ENCODE measurements at places on chromosomes 3 and 15.

DNA sequence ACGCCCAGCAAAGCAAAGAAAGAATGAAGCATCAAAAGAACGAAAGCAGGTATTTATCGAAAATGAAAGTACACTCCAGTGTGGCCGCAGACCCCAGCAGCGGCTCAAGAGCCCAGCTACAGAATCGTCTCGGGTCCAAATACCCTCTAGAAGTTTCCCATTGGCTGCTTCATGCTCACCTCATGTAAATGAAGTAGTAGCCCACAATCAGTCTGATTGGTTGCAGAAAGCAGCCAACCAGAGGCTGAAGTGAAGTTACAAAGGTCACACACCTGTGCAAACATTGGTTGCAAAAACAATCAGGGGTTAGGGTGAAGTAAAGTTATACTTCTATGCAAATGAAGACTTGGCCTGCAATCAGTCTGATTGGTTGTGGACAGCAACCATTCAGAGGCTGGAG is 32.0 kb downstream of the SV2B start:
- no peak for DNase-seq

DNA sequence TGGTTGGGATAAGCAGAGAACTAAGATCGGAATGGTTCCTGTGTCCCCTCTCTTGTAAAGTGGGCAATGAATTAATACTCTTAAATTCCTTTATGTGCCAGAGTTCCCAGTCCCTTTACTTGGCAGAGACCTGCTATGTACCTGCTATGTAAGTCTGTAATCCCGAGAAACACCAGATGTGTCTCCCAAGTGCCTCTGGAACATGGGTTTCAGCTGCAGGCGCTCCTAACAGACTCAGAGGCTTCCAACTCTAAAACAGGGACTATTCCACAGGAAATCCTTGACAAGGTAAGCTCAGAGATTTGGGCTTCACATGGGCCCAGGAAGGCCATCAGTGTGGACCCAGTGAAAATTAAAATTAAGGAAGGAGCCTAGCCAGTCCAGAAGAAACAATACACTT is 117.7 kb upstream of the PLCL2 start:
- DNase-seq = no peak

- no peak for DNase-seq
These were observed 42.1 kb downstream of the VGLL4 start for GRCh38 chr3:11601446-11602238.

GRCh38 chr3:82641701-82642100 is 880.3 kb upstream of the GBE1 start:
- DNase-seq = no peak

- no peak for DNase-seq
These were observed 1.2 kb upstream of the ITIH4 start for GRCh38 chr3:52831500-52832301.

- DNase-seq = peak; percentile 52
These were observed 140.2 kb downstream of the ITPR1 start for GRCh38 chr3:4633078-4634004.

DNA sequence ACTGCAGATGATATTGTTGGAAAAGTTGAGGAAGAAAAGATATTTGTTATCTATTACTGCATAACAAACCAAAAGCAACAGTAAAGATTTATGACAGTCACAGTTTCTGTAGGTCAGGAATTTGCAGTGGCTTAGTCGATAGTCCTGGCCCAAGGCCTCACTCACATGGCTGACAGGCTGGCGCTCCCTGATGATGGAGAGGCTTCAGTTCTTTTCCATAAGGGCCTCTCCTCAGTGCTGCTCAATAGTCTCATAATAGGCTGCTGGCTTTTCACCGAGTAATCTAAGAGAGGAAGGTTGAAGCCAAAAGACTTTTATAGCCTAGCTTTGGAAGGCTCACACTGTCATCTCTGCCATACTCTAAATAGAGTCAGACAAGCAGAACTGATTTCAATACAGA is 17.7 kb downstream of the IREB2 start:
- DNase-seq = peak; percentile 77

DNA sequence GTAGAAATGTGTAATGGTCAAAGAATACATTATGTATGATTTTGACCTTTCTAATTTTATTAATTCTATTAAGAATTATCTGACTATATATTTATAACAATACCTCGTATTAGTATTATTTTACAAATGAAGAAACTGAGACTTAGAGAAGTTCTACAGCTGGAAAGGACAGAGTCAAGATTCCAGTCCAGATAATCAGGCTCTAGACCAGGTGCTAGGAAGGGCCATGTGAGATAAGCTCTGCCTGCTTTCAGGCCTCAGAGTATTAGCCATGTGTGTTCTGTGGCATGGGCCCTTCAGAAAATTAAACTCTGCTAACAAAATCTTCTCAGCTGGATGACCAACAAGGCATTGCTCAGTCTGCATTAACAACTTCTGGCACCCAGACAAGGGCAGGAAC is 87.5 kb downstream of the CD200R1L start:
- no peak for DNase-seq

- DNase-seq = no peak
These were observed 786.2 kb downstream of the AGBL1 start for GRCh38 chr15:86865920-86866319.

DNA sequence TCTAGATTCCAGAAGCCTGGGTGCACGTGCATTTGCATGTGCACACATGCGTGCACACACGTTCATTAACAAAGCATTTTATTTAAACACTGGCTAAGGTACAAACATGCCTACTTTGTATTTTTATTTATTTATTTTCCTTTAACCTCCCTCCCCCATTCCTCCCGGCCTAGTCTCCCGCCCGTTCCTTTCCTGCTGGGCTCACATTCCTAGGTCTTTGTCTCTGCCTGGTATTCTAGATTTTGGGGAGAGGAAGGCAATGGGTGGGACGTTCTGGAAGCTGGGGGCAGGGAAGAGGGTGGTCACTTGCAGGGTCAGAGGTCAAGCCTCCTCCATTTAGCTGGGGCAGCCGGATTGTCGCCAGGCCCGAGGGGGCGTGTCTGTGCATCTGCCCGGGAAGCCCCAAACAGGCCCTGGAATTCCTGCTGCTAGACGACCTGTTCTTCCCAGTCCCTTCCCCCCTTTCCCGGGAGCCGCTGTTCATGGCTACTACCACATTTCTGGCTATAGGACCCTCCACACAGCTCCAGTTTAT is 51.8 kb downstream of the TRIM71 start:
- DNase-seq = no peak

GRCh38 chr3:157370867-157371266 is 65.8 kb upstream of the PTX3 start:
- DNase-seq = no peak

DNA sequence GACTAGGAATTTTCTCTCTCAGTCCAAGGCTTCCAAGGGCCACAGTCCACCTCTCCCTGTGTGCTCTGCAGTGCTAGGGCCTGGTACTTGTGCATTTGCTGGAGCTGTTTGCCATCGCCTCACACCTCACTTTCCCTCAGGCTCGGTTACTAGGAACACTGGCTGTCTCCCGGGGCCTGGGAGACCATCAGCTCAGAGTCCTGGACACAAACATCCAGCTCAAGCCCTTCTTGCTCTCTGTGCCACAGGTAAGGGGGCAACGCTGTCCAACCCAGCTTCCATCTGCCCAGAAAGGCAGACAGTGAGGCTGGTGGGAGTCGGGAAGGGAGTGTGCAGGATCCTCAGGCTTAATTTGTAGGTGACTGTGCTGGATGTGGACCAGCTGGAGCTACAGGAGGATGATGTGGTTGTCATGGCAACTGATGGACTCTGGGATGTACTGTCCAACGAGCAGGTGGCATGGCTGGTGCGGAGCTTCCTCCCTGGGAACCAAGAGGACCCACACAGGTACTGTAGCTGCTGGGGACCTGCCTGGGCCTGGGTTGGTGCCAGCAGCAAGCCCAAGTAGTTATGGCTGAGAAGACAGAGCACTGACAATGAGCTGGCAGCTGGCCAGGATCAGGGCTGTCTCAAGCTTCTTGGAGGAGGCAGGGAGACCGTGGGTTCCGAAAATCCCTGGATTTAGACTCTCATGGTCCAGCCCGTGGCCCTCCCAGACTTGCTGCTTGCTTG is 3.4 kb downstream of the PPM1M start:
- no peak for DNase-seq

DNA sequence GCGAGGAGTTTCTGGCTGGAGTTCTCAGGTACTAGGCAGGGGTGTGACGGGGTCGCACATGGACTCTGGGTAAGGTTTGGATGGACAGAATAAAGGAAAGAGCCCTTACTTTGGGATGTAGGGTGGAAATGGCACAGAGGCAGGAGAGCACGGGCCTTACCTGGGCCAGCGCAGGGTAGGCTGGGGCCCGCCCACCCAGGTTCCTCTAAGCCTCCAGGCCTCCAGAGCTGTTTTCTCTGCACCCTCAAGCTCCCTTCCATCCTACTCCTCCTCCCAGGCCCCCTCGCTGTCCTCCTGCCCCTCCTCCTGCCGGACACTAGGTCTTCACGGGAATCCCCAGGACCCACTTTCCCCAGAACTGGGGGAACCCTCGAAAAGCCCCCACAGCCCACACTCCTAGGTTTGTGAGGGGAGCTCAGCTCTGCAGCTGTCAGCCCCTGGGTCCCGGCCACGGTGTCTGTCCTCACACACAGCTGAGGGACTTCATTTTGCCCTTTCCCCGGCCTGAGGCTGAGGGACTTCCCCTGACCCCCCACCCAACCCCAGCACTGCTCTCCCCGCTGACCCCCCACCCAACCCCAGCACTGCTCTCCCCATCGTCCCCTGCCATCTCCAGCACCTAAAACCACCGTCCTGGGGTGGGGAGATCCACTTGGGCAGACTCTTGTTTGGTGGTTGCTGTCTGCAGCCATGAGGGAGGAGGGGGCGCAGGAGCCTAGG is 53.0 kb upstream of the PCSK6 start:
- DNase-seq = no peak

DNA sequence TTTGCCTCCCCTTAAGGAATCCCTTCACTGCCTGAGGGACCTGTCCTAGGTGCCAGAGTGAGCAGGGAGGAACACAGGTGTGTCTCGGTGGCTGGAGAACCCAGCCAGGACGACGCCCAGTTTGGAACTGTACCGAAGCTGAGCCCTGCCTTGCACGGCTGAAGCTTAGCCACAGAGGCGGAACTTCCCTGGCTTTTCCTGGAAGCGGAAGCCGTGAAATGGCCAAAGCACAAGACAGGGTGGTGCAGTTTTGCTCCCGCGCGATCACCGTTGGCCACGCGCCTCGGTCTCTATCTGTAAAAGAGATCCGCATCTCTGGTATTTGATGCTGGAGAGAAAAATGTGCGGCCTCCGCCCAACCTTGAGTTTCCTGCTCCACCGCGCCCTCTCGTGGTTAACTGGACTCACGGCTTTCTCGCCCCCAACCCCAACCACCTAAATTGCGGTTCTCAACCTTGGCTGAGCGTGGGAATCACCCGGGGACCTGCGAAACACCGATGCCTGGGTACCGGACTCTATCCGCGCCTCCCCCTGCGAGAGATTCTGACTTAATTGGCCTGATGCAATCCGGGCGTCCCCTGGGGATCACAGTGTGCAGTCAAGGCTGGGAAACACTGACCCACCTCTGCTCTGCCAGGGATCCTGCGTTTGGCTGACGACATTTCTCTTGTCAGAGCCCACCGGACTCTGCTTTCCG is 70.7 kb upstream of the ABHD2 start:
- peak; percentile 20 for DNase-seq

- no peak for DNase-seq
These were observed 295.1 kb upstream of the PROK2 start for GRCh38 chr3:72080095-72080494.

- peak; percentile 31 for DNase-seq
These were observed 547 bp downstream of the NUP210 start for GRCh38 chr3:13419505-13420044.

DNA sequence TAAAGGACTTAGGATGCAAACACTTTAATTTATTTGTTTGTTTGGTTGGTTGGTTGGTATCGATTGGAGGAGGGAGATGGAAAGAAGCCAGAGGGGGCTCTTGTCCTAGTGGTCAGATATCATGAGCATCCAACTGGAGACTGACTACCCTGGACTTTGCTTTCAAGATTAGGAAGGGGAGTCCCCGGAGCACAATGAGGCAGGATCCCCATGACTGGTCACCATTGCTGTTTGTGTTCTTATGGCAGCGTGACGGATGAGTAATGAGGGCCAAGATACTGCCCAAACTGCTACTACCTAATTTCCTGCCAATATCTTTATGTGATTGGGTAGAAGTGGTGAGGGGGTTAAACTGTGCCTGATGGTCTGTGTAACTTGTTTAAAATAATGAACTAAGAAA is 354.6 kb upstream of the ROPN1 start:
- DNase-seq = no peak
